ENCODE measurements at places on chromosomes 5 and 9.

GRCh38 chr5:84370176-84370575, 14.5 kb downstream of the EDIL3 start:
- no peak for DNase-seq

DNA sequence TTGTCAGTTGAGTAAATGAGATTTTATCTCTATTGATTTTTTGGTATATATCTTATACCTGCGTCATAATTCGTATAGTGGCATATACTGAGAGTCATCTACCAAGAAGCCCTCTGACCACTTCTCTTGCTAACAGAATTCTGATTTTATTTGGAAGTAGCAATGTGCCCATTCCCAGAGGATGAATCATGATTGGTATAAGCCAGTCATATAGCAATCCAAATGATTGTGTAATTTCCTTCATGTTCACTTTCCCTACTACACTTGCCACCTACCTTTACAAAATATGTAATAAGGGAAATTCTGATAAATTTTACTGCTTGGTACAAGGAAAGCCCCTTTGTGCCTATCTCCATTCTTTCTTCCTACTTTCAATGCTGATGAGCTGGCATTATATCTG, 16.1 kb upstream of the ZNF462 start:
- DNase-seq, result no peak

- DNase-seq, result no peak
These were observed 1.2 kb downstream of the TTC33 start for GRCh38 chr5:40754381-40755092.

DNA sequence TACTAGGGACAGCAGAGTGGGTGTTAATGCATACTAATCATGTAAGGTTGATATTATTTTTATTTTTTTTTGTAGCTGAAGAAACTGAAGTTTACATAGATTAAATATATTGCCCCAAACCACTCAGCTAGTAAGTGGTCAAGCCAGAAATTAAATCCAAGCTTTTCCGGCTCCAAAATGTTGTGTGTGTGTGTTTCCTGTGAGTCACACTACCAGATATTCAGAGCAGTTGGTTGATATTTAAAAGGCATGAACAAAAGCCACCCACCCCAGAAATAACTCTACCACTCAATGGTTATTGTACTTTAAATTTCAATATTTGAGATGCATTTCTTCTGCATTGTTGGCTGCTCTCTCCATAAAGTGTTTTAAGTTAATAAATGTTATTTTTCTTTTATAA, 29.5 kb downstream of the KCNN2 start:
- DNase-seq, result no peak

GRCh38 chr5:161085056-161085455, 233.0 kb upstream of the ATP10B start:
- DNase-seq, result no peak

DNA sequence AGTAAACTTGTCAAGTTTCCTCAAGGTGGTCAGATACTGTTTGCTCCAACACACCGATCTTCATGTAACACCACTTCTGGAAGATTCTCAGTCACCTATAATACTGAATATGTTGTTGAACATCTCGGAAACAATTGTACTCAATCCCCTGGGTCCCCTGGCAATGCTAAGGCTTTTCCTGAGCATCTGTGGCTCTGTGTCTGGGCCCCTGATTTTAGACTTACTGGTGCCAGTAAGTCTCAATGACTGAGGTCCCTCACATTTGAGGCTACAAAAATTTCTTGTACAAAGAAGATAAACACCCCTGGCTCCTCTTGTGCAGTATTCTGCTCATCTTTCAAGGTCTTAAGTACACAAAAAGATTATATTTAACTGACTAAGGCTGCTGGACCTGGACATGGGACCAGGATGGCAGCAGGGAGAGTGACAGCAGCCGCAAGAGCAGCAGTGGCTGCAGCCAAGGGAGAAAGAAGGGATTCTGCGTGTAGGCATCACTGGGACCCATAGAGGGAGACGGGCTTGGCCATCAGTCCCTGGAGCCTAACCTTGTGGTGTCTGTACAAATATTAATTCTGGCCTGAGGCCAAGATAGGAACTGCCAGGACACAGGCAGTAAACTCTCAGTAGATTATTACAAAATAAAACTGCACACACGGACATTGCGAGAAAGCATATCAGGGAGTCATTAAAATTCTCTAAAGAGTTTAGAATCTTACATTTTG, 49.0 kb upstream of the TNPO1 start:
- DNase-seq, result no peak

GRCh38 chr9:19807182-19807892, 18.5 kb upstream of the SLC24A2 start:
- no peak for DNase-seq

DNA sequence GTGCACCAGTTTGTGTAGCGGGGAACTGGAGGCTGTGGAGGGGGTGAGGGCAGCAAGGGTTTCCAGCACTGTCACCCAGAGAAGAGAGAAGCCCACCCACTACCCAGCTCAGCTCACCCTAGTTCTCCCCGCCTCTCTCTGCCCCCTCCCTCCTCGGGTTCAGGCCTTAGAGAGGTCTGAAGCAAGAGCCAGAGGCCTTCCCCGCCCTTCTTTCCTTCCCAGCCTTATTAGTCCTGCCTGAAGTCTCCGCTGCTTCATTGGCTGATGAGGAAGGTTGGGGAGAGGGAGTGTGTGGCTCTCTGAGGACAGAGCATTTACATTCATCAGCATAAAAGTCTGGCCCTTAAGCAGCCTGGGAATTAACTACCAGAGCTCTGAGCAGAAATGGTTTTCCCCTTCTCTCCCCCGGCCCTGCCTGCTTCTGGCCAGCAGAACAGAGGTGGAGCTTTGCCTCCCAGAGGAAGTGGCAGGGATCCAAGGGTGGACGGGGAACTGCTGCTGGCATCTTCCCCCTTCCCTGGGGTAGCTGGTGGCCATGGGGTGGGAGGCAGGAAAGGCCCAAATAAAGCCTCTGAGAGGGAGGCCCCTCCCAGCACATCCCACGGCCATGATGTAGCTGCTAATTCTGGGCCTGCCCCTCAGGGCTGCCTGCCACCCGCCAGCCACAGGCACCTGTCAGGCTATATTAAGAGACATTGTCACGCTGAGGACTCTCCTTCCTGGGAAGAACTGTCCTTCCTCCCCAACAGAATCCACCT, 4.1 kb downstream of the DNAJB5 start:
- no peak for DNase-seq

DNA sequence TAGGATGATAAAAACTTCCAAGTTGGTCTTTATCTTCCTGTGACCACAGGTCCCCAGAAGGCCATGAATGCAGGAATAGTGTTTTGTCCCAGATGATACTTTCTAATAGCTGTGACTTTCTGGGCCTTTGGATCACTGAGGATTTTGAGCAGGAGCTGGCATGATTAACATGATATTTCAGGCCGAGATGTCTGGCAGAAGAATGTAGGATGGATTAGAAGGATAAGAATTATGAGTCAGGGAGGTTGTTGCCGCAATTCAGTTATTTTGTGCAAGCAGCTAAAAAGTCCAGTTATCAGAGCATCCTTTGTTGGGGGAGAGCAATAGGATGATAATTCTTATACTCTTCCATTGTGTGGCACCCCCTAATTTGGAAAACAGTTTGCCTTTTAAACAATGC, 189.7 kb downstream of the PSAT1 start:
- no peak for DNase-seq

DNA sequence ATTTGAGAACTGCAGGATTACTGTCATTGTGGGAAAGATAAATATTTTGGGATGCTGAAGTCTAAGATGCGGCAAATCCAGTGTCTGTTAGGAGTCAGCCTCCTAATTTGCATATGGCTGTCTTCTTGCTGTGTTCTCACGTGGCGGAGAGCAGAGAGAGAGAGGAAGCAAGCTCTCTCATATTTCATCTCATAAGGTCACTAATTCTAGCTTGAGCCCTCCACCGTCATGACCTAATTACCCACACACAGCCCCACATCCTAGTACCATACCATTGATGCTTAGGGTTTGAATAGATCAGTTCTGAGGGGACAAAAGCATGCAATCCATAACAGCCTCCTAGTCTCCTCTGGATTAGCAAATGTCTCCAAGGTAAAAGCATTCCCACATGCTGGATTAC, 124.5 kb downstream of the CDH12 start:
- DNase-seq, result no peak

GRCh38 chr5:72407541-72407940, 87.4 kb downstream of the PTCD2 start:
- DNase-seq, result no peak

- no peak for DNase-seq
These were observed 1.4 kb downstream of the GNAQ start for GRCh38 chr9:78030296-78030552.

- DNase-seq, result no peak
These were observed 86.5 kb downstream of the HCN1 start for GRCh38 chr5:45609661-45610060.

- DNase-seq, result no peak
These were observed 105.0 kb upstream of the ALDH1B1 start for GRCh38 chr9:38287420-38287985.

DNA sequence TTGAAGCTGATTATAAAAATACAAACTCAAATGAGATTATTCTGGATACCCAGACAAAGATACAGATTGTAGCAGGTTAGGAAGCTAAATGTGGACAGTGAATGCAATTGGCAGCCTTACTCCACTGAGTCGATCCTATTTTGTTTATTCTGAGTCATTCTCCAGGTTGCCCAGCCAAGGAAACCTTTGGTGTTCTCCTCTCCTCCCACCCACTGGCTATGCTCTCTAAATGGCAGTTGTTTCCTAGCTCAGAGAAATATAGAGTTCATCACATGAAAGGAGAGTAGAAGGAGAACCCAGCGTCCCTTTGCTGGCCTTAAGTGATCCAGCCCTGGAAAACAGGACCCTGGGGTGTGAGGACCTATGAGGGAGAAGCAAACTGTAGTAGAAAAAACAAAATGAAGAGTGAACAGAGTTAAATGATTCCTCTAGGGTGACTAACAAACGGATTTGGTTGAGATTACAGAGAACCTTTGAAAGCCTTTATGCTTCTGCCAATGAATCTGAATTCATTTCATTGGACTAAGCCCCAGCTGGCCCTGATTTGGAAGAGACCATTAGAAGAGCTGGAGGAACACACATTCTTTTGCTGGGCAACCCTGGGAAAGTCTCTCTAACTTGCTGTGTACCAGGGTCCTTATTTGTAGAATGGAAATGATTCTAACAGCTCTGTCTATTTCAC, 95.1 kb downstream of the BRINP1 start:
- no peak for DNase-seq

GRCh38 chr5:159905496-159905895, 10.8 kb upstream of the ADRA1B start:
- DNase-seq, result no peak

DNA sequence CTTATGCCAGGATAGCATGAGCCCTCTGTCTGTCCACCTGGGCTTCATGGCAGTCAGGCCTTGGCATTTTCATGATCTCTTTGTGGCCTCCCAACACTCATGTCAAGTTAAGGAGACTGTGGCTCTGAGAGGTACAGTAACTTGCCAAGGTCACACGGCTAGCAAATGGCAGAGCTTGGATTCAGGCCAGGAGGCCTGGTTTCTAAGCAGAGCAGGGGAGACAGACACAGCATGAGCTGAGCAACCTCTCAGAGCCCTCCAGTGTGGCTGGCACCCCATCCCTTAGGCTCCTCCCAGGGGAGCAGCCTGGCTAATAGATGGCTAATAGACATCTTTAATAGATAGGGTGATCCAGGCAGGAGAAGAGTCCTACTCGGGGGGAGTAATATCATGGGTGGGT, 4.1 kb downstream of the SYNPO start:
- no peak for DNase-seq

GRCh38 chr5:172855597-172856292, 21.7 kb downstream of the ERGIC1 start:
- no peak for DNase-seq

- DNase-seq, result no peak
These were observed 173.5 kb downstream of the GIN1 start for GRCh38 chr5:102946414-102946813.

DNA sequence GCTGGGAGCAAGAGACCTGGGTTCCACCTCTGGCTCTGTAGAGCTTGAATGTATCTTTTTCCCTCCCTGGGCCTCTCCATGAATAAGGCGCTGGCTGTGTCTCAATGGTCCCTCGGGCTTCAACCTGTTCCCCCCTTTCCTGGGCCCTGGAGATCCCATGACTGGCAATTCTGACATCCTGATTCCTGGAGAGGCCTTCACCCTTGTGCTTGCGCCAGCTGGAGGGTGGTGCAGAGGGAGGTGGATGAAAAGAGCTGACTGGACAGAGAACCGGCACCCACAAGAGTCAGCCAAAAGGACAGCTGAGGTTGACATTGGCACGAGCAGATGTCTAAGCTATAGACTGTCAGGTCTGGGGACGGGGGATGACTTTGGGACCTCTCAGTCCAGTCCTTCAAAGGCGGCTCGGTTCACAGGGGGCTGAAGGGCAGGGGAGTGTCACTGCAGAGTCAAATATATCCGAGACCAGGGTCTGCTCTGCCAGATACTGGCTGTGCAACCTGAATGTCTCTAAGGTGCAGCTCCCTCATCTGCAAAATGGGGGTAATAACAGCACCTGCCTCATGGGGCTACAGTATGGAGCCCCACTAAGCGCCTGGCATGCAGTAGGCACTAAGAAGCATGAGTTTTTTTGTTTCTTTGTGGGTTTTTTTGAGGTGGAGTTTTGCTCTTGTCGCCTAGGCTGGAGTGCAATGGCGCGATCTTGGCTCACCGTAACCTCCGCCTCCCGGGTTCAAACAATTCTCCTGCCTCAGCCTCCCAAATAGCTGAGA, 13.8 kb downstream of the DNM1 start:
- DNase-seq, result no peak

DNA sequence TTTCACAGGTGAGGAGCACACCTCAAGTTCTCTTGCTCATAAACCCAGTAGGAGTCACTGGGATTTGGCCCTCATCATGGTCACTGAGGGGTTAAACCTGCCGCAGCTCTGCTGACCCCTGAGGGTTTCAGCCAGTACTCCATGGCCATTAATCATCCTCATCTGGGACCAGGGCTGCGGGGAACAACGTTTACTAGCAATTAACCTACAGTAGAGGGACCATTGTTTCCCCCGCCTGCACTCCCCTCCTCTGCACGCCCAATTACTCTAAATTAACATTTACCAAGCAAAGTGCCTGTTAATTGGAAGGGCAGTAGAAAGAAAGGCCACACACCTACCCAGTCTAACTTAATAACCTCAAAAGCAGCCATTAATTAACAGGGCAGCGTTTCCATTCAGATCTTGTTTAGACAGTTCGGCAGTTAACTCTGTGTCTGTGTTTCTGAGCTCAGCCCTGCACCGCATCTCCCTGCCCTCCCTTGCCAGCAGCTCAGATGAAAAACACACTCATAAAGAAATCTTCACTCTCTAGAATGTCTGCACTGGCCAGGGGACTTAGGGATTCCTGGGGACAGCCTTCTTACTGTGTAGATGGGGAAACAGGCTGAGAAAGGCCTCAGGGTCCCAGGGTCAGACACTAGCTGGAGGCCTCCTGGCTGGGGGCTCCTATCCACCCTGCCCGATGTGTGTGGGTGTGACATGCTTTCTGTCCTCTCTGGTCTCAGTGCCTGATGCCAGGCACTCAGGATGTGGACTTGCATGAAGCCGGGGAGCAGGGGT, 51.6 kb downstream of the ALG2 start:
- no peak for DNase-seq

All from activated naive CD4-positive, alpha-beta T cell (primary cell).